H1 (cell line): ENCODE measurements at places on chromosomes 13 and 19. TPM values are rescaled to one million over a fixed set of nuclear protein-coding genes. Genes with fewer than 3 reads are reported as not detected.

DAZAP1 gene
- total RNA-seq, result 341 and 343 TPM in 2 replicates

ATP11A gene
- total RNA-seq, result 72.9 and 78.5 TPM in 2 replicates

FCAR gene
- not detected in 2 replicates for total RNA-seq

KIR3DL2 gene
- total RNA-seq, result not detected in 2 replicates

ZIC2 gene
- 372 and 429 TPM in 2 replicates for total RNA-seq
